Memory B cell (primary cell): ENCODE measurements at places on chromosomes 6 and 20.

- H3K27me3 ChIP-seq, result peaks cover 3% of the 10 kb centered on the region
- no peak overlapping the region for H3K4me3 ChIP-seq
Observed at GRCh38 chr6:142359271-142359960, 57.6 kb downstream of the ADGRG6 start.

DNA sequence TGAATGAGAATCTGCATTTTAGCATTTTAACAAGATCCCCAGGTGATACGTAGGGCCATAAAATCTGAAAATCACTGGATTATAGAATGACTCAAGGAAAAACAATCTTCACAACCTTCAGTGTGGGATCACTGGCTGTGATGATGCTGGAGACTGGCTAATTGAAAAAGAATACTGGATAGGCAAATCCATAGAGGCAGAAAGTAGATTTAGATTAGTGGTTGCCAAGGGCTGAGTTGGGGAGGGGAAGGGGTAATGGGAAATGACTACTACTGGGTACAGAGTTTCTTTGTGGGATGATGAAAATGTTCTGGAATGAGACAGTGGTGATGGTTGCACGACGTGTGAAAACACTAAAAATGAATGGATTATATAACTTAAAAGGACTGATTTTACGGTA, 84.1 kb downstream of the CDK19 start:
- H3K27me3 ChIP-seq, result no peaks in the 10 kb centered on the region
- peaks cover 23% of the 10 kb centered on the region for H3K36me3 ChIP-seq
- H3K27ac ChIP-seq, result no peak overlapping the region
- no peak for DNase-seq

- H3K27me3 ChIP-seq, result no peaks in the 10 kb centered on the region
- H3K4me3 ChIP-seq, result peak overlapping the region; percentile 97
- peaks cover 21% of the 10 kb centered on the region for H3K4me1 ChIP-seq
- no peaks in the 10 kb centered on the region for H3K36me3 ChIP-seq
- peak; percentile 69 for DNase-seq
- H3K27ac ChIP-seq, result peak overlapping the region; percentile 98
Observed at GRCh38 chr6:142944124-142945048, 590 bp downstream of the HIVEP2 start.

GRCh38 chr20:58889798-58890517, 37.4 kb downstream of the GNAS start:
- peaks cover 17% of the 10 kb centered on the region for H3K4me1 ChIP-seq
- H3K36me3 ChIP-seq, result no peaks in the 10 kb centered on the region
- peak overlapping the region; percentile 98 for H3K4me3 ChIP-seq
- peak overlapping the region; percentile 92 for H3K27ac ChIP-seq
- peak; percentile 60 for DNase-seq

DNA sequence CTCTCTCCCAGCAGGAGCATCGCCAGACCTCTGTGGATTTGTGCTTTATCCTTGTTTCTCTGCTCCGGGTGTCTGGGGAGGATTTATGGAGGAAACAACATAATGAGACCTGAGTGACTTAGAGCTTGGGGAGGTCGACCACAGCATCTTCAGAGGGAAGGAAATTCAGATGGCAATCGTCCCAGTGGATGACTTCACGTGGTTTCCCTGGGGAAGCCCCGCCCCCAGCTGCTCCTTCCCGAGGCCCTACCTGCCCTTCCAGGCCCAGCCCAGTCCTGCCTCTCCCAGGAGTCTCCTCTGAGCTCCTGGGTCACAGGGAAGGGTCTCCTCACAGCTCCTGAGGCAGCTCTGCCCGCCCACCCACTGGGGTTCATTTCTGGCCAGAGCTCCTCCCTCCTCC, 430.3 kb upstream of the SULF2 start:
- H3K4me3 ChIP-seq, result no peak overlapping the region
- no peak overlapping the region for H3K27ac ChIP-seq
- peaks cover 23% of the 10 kb centered on the region for H3K27me3 ChIP-seq
- no peaks in the 10 kb centered on the region for H3K4me1 ChIP-seq

DNA sequence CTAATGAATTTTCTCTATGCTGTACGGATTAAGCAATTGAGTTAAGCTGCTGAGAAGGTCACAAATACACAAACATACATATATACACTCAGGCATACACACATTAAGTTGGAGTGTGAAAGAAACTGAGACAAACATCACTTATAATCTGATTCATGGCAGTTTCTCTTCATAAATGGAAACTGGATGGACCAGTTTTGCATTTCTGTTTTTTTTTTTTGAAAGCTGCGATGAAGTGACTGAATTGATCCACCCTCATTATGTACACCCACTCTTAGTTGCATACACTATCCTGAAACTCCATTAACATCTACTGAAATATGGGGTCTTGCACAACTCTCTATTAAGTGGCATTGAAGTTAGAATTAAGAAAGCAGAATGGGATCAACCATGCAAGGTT, 32.9 kb upstream of the TENT5A start:
- peaks cover 4% of the 10 kb centered on the region for H3K27me3 ChIP-seq
- H3K27ac ChIP-seq, result no peak overlapping the region
- H3K4me3 ChIP-seq, result no peak overlapping the region
- H3K4me1 ChIP-seq, result peaks cover 2% of the 10 kb centered on the region
- no peak for DNase-seq
- peaks cover 2% of the 10 kb centered on the region for H3K36me3 ChIP-seq

- no peak for DNase-seq
- H3K27me3 ChIP-seq, result peaks cover 6% of the 10 kb centered on the region
- no peak overlapping the region for H3K27ac ChIP-seq
- H3K4me1 ChIP-seq, result no peaks in the 10 kb centered on the region
- no peak overlapping the region for H3K4me3 ChIP-seq
Observed at GRCh38 chr6:40727271-40727670, 140.1 kb upstream of the LRFN2 start.

DNA sequence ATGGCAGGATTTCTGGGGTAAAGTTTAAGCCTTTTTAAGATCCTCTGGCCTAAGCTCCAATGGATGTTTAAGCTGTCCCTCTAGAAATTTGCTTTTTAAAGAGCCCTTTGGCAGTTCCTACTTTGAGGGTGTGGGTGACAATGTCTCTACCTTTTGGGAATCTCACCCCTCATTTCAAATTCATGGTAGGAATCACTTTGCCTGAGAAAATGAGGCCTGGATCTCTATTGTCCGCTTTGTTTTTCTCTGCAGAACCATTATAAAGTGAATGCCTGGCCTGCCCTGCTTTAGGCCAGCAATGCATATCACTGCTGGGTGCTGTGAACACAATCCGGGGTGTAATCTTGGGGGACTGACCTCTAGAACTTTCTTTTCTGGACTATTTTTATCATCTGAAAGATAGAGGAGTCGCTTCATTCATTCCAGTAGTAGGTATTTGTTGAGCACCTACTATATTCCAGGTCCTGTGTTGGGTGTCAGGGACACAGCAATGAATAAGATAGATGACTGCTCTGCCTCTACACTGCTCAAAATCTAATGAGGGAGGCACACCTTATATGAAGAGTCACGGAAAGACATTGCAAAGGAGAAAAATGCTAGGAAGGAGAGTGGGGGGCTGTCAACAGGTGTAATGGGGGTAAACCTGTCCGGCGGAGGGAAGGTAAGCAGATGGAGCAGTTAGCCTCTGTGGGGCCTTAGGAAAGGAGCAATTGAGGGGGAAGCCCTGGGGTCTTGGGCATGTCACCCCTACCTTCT, 8.6 kb upstream of the COMMD7 start:
- DNase-seq, result no peak
- no peaks in the 10 kb centered on the region for H3K36me3 ChIP-seq
- no peak overlapping the region for H3K4me3 ChIP-seq
- H3K4me1 ChIP-seq, result no peaks in the 10 kb centered on the region
- H3K27me3 ChIP-seq, result no peaks in the 10 kb centered on the region

DNA sequence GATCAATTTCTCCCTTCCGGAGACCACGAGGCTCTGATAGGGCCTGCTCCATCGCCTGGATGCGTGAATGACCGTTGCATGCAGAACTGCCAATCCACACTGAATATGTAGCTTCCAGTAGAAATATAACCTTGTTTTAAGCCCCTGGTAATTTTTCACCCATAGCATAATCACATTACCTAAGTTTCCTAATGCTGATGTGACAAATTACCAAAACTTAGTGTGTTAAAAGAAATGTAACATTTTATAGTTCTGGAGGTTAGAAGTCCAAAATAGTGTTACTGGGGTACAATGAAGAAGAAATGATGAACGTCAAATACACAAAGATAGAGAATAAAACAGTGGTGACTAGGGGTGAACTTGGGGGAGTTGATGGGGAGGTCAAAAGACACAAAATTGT, 22.0 kb upstream of the SIRPD start:
- H3K27ac ChIP-seq, result no peak overlapping the region
- no peak overlapping the region for H3K4me3 ChIP-seq
- no peak for DNase-seq
- H3K27me3 ChIP-seq, result no peaks in the 10 kb centered on the region
- H3K36me3 ChIP-seq, result peaks cover 2% of the 10 kb centered on the region

GRCh38 chr20:63330084-63330760, 30.9 kb downstream of the CHRNA4 start:
- peaks cover 4% of the 10 kb centered on the region for H3K36me3 ChIP-seq
- DNase-seq, result no peak
- H3K27ac ChIP-seq, result peak overlapping the region; percentile 7
- H3K4me1 ChIP-seq, result peaks cover 3% of the 10 kb centered on the region
- no peak overlapping the region for H3K4me3 ChIP-seq
- H3K27me3 ChIP-seq, result peaks cover 6% of the 10 kb centered on the region

DNA sequence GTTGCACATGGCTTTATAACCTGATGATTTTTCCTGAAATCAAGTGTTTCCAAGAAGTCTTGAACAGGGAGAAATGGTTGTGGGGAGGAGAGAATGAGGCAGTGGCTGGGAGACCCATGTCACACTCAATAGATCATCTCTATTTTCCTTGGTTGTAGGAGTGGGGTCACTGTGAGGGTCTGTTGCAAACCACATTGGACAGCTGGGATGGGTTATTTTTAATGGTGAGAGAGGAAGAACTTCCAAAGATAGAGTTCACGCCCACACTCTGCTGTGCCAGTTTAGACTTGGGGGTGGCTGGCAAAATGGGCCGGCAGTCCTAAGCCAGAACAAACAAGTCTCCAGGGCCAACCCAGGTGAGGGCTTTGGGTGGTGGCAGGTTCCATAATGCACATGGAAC, 276.4 kb upstream of the PRND start:
- no peak for DNase-seq
- H3K4me3 ChIP-seq, result no peak overlapping the region
- no peaks in the 10 kb centered on the region for H3K36me3 ChIP-seq
- H3K27ac ChIP-seq, result no peak overlapping the region
- no peaks in the 10 kb centered on the region for H3K4me1 ChIP-seq
- no peaks in the 10 kb centered on the region for H3K27me3 ChIP-seq

DNA sequence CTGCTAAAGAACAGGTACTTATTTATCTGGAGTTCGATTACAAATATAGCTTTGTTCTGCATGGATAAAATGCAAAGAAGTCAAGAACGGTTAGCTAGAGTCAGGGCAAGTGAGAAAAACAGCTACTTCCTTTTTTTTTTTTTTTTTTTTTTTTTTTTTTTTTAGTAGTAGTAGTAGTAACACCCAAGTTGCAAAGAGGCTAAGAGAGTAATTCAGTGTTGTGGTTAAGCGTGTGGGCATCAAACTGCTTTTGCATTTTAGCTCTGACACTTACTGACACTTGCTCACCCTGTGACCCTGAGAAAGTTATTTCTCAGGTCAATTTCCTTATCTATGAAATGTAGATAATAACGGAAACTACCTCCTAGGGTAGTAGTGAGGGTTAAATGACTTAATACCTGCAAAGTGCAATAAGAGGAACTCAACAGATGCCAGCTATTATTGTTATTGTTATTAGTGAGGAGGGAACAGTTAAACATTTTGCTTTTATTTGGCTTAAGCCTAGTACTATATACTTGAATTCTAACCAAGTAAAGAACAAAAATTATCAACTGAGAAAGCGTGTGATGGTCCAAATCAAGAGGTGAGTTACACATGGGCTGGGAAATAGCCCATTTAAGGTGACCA, 86.7 kb upstream of the BACH2 start:
- DNase-seq, result no peak
- H3K4me3 ChIP-seq, result peak overlapping the region; percentile 59
- peaks cover 3% of the 10 kb centered on the region for H3K27me3 ChIP-seq
